ENCODE measurements at places on chromosomes 16 and 17.

DNA sequence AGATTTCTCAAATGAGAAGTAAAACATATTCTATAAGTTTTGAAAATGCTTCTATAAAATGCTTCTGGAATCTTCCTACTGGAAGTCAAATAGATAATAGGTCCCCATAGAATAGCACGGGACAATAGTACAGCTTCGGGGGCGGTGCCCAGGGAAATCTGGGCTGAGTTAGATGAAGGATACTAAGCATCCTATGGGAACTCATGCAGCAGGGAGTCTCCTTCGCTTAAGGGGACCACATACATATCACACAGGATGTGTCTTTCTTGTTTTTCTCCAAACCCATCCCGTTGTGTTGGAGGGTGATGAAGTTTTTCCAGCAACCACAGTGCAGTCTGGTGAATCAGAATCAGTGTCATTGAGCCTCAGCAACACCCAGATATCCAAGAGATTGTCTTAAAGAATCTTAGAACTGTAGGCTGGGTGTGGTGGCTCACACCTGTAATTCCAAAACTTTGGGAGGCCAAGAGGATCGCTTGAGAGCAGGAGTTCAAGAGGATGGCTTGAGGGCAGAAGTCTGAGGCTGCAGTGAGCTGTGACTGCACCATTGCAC, 84.2 kb downstream of the PITPNC1 start:
- no peak for DNase-seq

GRCh38 chr16:73413830-73414190, 365.9 kb upstream of the ZFHX3 start:
- no peak for DNase-seq

- DNase-seq = no peak
Measured at GRCh38 chr16:52562770-52563169, 15.8 kb upstream of the TOX3 start.

- no peak for DNase-seq
Measured at GRCh38 chr17:17149520-17150447, 56.3 kb downstream of the PLD6 start.

GRCh38 chr17:21542991-21543390, 149.3 kb upstream of the KCNJ18 start:
- DNase-seq = no peak

- no peak for DNase-seq
Measured at GRCh38 chr16:8571061-8571596, 19.2 kb downstream of the TMEM114 start.

DNA sequence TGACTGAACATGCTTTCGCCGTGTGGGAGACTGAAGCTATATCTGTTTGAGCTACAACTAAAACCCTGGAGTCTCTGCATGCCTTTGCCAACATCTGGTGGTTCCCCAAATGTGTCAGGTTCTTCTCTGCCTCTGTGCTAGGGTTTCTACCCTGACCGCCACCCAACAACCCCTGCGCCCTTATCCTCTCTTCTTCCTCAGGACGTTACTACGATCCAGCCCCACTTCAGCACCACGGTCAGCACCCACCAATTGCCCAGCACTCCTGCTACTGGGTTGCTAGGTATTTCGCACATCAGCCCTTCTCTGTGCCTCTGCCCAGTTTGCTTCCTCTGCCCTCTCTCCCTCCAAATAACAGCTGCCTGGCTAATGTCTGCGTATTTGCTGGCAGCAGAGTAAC, 106.3 kb upstream of the HSBP1 start:
- no peak for DNase-seq

GRCh38 chr17:10768750-10769251, 35.1 kb downstream of the TMEM238L start:
- DNase-seq = no peak

DNA sequence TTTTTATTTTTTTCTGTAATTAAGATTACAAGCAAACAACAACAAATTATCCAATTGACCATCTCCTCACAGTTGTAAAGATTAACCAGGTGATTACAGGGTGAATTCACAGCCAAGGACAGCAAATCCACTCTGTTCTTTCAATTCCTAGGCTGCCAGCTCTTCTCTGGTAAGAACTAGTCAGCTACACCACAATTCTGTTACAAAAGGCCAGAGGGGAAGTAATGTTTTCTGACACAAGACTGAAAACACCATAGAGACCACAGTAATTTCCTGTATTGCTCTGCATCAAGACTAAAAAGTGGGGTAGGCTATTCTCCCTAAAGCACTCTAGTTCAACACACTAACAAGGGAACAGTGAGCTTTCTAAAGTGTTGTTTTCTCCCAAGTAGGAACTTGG, 10.6 kb downstream of the CA10 start:
- no peak for DNase-seq

GRCh38 chr16:12079412-12079965, 103.0 kb downstream of the SNX29 start:
- no peak for DNase-seq

- peak; percentile 34 for DNase-seq
Measured at GRCh38 chr16:4415538-4416199, 727 bp downstream of the CORO7 start.

- no peak for DNase-seq
Measured at GRCh38 chr17:74569020-74570003, 2.0 kb upstream of the CD300H start.

GRCh38 chr16:66270333-66270927, 96.1 kb upstream of the CDH5 start:
- DNase-seq = peak; percentile 32

- no peak for DNase-seq
Measured at GRCh38 chr16:29182501-29182900, 197.6 kb downstream of the LAT start.

GRCh38 chr17:259341-259976, 78.0 kb upstream of the DOC2B start:
- no peak for DNase-seq

GRCh38 chr17:56739376-56739775, 94.3 kb downstream of the C17orf67 start:
- no peak for DNase-seq

DNA sequence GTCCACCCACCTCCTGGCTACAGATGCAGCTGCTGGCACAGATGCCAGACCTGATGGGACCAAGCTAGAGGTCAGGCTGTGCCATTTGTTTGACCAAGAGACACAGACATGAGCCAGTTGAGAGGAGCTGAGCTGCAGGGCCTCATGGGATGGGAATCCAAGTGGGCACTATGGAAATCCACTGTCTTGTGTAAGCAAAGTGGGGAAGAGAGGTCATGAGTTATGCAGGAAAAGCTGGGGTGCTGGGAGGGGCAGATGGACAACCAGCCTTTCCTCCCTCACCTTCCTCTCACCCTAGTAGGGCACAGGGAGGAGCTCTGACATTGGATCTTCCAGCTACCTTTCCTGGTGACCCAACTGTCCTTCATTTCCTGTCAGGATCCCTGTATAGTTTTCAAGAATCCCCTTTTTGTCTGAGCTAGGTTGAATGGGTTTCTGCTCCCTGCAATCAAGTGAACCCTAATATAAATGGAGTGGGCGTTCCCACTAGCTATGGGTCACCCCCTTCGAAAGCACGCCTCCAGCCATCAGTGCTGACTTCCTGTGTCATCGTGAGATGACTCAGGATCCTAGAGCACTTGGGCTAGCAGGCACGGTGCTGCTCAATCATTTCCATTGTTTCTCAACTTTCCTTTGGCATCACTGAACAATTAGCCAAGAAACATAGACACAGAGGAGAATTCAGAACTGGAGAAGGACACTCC, 13.6 kb downstream of the ATPAF2 start:
- DNase-seq = no peak

DNA sequence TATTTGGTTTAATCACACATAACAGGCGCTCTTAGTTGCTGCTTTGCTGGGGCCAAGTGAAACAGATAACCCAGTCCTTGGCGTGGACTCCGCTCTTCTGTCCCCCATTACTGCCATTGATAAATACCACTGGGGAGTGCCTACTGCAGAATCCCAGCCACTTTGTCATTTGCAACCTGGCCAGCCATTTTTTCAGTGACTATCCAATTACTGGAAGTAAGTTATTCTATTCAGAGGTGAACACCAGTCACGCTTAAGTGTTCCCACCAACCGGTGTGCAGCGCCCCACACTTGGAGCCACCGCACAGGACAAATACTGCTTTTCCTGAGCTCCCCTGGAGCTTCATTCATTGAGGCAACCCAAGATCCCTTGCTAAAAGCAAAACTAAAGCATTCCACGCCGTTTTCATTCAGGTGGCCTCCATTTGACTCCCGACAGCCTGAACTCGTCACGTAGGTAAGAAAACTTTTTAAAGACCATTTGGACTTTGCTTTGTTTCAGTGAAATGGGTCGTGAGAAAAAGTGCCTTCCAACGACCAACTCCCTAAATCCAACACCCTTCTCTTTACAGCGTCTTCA, 1.8 kb downstream of the USP7 start:
- DNase-seq = no peak

GRCh38 chr17:68238164-68238870, 9.5 kb upstream of the AMZ2 start:
- no peak for DNase-seq

GRCh38 chr17:80107231-80108021, 6.0 kb downstream of the GAA start:
- DNase-seq = no peak

DNA sequence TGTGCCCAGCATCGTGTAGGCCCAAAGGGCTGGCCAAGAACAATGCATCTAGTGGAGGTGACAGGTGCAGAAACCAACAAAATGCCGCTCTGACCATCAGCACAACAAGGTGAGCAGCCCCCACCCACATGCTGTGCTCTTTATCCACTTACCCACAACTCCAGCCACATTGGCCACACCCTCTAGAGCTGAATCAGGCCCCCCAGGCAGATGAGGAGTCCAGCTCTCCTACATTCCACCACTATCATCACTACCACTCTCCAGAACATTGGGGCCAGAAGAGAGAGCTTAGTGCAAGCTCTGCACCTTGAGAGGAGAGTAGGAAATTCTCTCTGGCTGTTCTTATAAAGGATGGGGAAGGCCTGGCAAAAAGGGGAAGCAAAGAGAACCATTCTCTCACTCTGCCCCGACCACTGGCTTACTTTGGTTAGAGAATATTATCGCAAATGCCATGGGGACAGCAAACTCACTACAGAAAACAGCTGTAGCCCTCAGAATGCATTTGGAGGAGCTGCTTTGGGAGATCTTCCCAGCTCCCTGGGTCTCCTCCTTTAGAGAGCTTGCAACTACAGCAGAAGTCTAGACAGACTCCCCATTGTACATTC, 75.0 kb downstream of the TMEM132E start:
- DNase-seq = no peak

- no peak for DNase-seq
Measured at GRCh38 chr16:46970089-46970488, 3.4 kb downstream of the DNAJA2 start.

GRCh38 chr16:16018705-16019104, 69.3 kb downstream of the ABCC1 start:
- no peak for DNase-seq

- no peak for DNase-seq
Measured at GRCh38 chr17:77150196-77150595, 9.4 kb downstream of the SEC14L1 start.

GRCh38 chr16:1647856-1648255, 30.2 kb upstream of the JPT2 start:
- DNase-seq = no peak

- DNase-seq = no peak
Measured at GRCh38 chr17:13016881-13017654, 759 bp downstream of the ELAC2 start.

DNA sequence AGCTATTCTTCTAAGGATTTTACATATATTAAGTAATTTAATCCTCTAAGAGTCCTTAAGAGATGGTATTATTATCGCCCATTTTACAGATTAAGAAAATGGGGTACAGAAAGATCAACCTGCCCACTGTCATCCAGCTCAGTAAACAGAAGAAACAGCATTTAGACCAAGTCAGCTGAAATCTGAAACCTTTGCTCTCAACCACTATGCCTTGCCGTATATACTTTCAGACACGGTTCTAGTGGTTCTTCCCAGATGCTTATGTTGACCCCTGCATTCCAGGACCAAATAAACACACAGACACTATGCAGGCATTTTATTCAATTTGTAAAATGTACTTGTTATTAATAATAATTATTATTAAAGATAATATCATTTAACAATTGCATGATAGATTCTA, 854.8 kb downstream of the KCNJ2 start:
- no peak for DNase-seq

- no peak for DNase-seq
Measured at GRCh38 chr17:50348522-50349242, 2.8 kb downstream of the XYLT2 start.

DNA sequence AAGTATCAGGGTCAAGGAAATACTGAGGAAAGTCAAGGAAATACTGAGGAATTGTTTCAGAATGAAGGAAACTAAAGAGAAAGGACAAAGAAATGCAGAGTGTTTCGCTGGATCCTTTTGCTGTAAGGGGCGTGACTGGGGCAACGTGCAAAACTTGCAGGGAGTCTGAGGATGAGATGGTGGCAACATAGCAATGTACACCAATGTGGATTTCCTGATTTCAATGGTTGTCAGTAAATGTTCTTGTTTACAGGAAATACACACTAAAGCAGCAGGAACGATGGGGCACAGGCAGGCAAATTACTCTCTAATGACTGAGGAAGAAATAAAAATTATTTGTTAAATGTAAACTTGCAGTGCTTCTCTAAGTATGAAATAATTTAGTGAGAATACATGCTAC, 34.4 kb downstream of the ZZEF1 start:
- no peak for DNase-seq

DNA sequence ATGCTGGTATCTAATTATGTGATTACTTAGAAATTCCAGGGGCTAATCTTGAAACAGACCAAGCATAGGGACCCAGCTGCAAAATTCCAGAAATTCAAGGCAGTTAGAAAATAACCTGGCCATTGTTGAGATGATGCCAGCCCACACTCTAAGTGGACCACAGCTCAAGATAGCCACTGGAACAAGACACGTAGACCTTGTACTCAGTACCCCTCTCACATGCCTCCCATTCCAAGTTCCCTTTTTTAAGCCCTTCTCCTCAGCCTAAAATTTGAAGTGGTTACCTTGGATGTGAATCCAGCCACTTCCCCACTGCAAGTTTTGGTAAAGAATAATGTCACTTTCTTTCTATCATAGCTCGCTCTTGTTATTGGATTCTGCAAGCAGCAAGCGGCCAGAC, 4.1 kb upstream of the ZNF19 start:
- DNase-seq = no peak

DNA sequence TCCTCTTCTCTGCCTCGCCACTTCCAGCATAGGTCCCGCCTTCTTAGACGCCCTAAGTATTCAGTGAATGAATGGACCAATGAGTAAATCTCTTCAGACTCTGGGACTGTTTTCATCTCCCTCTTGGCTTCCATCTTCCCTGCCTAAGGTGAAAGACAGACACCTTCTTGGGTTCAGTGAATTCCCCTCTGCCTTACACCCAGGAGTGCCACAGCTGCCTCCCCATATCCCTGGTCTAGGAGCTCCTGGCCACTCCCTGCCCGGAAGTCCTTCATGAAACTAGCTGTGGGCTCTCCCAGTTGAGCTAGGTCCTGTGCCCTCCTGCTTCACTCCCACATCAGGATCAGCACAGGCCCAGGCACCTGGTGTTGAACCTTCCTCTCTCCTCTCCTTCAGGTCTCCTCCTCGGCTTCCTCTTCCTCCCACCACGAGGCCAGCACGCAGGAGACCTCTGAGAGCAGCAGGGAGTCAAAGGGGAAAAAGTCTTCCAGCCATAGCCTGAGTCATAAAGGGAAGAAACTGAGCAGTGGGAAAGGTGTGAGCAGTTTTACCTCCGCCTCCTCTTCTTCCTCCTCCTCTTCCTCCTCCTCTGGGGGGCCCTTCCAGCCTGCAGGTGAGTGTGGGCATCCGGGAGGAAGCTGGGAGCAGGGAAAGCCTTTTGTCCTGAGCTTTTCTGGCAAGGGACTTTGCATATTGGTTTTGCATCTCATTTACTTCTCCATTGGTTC, 10.3 kb downstream of the MLLT6 start:
- no peak for DNase-seq

- no peak for DNase-seq
Measured at GRCh38 chr17:72411124-72411563, 290.3 kb downstream of the SOX9 start.

Data from activated CD4-positive, alpha-beta T cell treated with anti-CD3 and anti-CD28 coated beads for 1 hour (primary cell).